ENCODE measurements at places on chromosomes 1 and 21.

- DNase-seq = no peak
Observed at GRCh38 chr1:46692811-46693770, 21.4 kb downstream of the TEX38 start.

- DNase-seq = no peak
Observed at GRCh38 chr1:236858165-236858564, 63.1 kb downstream of the MTR start.

DNA sequence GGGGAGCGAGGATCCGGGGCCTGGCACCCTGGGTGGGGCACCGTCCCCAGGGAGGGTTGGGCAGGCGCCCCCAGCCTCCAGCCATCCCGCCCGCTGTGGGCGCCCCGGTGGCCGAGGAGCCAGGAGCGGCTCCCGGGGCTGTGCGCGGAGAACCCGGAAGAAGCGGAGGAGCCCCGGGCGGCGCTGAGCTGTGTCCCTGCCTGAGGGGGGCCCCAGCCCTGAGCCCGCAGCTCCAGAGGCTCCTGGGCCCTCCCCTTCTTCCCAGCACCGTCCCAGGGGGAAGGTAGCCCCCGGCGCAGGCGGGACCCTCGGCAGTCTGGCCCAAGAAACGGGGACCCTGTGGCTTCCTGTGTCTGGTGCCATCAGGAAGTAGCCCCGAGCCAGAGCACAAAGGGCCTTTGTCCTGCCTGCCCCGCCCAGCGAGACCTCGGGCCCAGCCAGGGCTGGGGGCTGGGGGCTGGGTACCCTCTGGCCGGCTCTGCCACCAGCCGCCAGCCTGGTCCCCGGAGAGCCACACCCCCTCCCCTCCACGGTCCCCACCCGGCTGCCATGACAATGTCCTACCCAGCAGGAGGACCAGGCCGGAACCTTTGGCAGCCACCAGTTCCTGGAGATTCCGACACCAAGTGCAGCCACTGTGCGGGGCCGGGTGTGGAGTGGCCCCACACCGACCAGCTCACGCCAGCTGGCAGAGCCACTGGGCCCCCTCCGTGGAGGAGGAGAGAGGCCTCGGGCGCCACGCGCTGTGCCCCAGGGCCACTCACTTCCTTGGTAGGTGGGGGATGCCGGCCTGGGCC, 15.6 kb upstream of the TTLL10 start:
- DNase-seq = no peak

GRCh38 chr1:229456016-229456415, 22.1 kb upstream of the ACTA1 start:
- DNase-seq = no peak

- DNase-seq = no peak
Observed at GRCh38 chr1:27007909-27008582, 4.6 kb downstream of the TENT5B start.

GRCh38 chr1:240602189-240602588, 9.8 kb downstream of the GREM2 start:
- DNase-seq = peak; percentile 35

GRCh38 chr1:212607913-212608391, 609 bp upstream of the ATF3 start:
- DNase-seq = no peak

DNA sequence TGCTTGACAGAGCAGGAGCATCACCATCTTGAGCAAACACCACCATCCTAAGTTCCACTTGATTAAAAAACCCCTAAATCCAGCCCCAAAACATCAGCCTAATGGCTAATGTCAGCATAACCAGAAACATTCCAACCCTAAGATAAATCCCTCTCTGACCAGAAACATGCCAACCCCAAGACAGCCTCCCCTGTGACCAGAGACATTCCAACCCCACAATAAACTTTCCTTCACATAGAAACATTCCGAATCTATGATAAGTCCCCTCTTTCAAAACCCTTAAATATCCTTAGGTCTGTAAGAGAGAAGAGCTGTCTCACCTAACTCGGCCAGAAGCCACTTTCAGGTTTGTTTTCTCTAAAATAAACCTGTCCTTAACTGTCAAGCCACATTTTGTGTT, 17.4 kb upstream of the SLC2A5 start:
- DNase-seq = no peak

DNA sequence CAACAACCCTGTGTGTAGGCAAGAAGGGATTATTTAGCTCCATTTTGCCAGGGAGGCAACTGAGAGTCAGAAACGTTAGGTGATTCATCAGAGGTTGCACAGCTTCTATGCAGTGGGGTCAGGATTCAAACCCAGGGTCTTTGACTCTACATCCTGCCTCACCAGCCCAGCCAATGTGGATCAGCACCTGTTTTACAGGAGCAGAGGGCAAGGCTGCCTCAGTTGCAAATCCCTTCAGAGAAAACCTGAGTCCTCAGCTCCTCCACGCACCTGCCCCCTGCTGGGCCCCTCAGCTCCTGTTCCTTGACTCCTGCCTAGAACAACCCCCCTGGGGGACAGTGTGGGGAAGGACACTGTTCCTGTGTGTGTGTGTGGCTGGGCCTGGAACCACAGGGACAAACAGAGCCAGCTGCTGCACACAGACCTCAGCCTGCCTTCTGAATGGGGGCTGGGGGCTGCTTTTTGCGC, 61.6 kb downstream of the LRRN2 start:
- DNase-seq = no peak

GRCh38 chr1:205191622-205192021, 19.9 kb downstream of the DSTYK start:
- no peak for DNase-seq

All from IMR-90 (cell line).